ENCODE measurements at places on chromosomes 13 and 19.

- DNase-seq = no peak
Measured at GRCh38 chr13:23450340-23451046, 17.0 kb upstream of the SACS start.

- DNase-seq = no peak
Measured at GRCh38 chr19:46411925-46412649, 1.3 kb downstream of the CCDC8 start.

DNA sequence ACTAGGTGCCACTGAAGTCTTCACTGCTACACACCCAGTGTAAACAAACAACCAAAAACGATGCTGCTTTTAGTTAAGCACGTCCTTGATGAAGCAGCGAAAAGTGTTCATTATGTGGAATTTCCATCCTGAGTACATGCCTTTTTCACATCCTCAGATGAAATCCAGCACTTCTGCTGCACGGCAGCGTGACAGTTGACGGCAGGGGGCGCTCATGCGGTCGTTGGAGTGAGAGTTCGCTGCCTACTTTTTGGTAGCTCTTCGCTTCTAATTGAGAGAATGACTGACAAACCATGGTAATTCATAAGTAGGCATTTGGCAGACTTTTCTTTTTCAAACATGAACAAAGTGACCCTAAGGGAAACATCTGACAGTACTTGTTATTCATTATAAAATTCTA lies 1124.9 kb downstream of the EFNB2 start:
- peak; percentile 28 for DNase-seq

- no peak for DNase-seq
Measured at GRCh38 chr19:58274771-58275201, 4.0 kb upstream of the ZNF8 start.

GRCh38 chr19:50639121-50640112 lies at the start of gene SYT3:
Gene SYT3, minus strand, starts transcription at chr19:50639881. Its CDS starts 2,470 bp downstream, at chr19:50637411.
- peak; percentile 2 for DNase-seq

- DNase-seq = no peak
Measured at GRCh38 chr19:10858204-10858828, 10.1 kb downstream of the C19orf38 start.

GRCh38 chr19:50221087-50221486 lies 17.7 kb downstream of the MYH14 start:
- no peak for DNase-seq

DNA sequence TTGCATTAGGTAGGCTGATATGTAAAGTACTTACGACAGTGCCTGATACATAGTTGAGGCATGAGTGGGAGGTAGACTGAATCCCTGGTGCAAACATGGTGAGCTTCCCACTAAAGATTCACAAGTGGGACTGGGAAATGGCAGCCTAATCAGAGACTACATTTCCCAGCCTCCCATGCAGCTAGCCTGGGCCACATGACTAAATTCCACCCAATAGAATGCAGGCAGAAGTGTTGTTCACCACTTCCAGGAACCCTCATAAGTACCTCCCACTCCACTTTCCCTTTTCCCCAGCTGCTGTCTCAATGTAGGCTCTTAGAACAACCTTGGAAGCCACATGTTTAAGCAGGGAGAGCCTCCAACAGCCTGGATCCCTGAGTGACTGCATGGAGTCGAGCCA lies 104.9 kb downstream of the CACNA1A start:
- DNase-seq = peak; percentile 15

DNA sequence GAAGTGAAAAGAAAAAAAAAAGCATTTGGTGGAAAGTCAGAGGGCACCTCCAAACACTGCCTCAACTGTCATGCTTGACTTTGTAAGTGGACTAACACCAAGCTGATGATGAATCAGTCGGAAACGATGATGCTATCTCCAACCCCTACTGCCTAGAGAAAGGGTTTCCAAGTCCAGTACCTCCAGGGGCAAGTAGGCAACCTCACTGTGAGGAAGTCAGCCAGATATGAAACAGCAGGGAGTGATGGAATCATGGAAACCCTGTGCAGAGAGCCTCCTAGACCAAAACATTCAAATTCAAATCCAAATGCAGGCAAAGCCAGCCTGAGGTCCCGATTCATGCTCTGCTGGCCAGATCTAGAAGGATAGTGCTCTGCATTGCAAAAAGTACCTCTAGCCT lies 100.9 kb upstream of the SERP2 start:
- DNase-seq = peak; percentile 25

- no peak for DNase-seq
Measured at GRCh38 chr13:49596221-49596620, 10.9 kb upstream of the RCBTB1 start.

DNA sequence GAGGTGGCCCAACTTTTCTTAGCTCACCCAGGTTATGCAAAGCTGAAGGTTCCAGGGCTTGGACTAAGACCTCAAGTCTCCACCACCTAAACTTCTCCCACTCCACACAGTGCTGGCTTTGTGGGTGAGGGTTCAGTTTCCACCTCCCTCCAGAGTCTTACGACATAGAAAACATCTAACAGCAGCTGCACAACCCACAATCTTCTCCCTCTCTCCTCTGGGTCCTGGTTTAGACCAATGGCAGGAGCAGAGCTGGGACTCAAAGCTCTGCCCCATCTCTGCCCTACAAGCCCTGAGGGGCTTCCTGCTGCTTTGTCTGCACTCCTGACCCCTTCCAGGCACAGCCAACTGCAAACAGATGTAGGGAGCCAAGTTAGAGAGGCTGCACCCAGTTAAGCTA lies 16.0 kb downstream of the IRGC start:
- DNase-seq = peak; percentile 16

DNA sequence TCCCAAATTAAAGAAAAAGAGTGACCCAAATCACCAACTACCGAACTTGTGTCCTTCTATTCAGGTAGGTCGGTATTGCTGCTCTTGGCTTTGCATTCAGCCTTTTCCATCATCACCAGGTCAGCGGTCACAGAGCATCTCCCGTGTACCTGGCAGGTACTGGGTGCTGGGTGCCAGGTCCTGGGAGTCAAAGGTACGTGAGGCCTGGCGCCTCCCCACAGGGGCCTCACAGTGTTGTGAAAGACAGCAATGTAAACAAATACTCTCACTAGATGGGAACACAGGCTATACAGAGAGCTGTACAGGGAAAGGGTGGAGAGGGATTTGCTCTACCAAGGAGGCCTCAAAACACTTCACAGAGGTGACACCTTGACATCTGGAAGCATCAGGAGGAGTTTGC lies 86.7 kb downstream of the ZIC5 start:
- no peak for DNase-seq

DNA sequence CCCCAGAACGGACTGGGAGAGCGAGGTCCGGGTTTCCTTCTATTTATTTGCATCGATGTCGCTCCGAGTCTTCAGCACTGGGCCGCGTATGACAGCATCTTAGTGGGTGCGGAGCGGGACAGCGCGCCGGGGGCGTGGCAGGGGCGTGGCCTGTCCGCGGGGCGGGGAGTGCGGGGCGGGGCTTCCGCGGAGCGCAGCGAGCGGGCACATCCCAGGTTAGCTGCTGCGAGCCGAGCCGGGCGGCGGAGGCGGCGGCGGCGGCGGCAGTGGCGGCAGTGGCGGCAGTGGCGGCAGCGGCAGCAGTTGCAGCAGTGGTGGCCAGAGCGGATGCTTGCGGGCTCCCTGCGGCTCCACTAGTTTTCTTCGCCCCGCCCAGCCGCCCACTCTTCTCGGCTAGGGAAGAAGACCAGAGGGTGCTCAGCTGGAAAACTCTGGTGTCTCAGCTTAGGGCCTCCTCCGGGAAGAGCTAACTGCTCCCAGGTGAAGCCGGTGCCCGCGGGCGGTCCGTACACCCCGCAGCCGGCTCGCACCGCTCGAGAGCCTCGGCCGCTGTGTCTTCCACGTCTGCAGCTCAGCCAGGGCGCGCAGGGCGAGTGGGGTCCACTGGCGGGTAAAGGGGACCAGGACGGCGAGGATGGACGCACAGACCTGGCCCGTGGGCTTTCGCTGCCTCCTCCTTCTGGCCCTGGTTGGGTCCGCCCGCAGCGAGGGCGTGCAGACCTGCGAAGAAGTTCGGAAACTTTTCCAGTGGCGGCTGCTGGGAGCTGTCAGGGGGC lies at the start of gene GPC5:
Gene GPC5, plus strand, starts transcription at position 209 of the 776 bp plus-strand sequence.
- DNase-seq = peak; percentile 22

DNA sequence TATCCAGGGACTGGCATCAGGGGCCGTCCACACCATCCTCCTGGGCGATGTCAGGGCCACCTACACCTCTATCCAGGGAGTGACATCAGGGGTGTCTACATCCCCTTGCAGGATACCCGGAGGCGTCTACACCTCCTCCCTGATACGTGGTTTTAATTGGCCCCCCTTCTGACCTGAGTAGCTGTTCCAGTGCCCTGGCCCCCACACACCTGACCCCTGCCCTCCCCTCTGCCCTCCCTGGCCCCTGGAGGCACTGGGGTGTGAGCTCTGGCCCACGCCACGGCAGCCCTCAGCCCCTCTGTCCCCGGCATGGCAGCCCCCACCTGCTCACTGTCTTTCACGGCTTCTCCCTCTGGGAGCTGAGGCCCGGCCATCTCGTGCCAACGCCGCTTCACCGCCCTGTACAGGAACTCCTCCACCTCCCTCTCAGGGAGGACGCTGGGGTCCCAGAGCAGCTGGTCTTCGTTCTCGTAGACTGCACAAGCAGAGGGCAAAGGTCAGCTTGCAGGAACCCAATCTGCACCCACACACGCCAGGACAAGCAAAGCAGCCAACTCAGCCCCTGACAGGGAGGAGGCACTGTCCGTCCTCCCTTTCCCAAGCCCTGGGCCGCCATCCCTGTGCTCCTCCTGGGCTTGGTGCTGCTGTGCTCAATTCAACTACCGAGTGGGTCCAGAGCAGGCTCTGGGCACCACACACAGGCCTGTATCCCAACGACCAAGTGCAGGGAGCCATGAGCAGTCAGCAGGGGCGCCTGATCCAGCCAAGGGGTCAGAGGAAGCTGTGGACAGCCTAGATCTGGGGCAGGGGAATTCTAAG lies 22.2 kb upstream of the PLPP2 start:
- no peak for DNase-seq

- no peak for DNase-seq
Measured at GRCh38 chr19:1933942-1934341, 7.0 kb upstream of the CSNK1G2 start.

- DNase-seq = peak; percentile 68
Measured at GRCh38 chr19:18274781-18275356, 617 bp upstream of the IQCN start.

DNA sequence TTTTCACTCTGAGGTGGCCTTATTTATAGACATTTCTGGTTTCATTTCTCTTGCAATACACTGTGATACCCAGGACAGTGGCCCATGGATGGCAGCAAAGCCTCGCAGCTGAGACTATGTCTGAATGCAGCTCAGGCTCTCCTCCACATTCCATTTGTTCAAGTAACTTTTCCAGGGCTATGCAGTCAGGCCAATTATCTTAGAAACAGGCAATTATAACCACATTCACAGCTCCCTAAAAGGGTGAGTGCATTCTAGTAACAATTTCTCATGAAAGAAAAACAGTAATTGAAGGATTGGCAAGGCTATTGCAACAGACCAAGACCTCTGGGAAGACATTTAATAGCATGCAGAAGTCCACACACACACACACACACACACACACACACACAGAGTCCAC lies 264.0 kb downstream of the TBC1D4 start:
- DNase-seq = peak; percentile 83

GRCh38 chr13:58437427-58437826 lies 805.9 kb downstream of the PCDH17 start:
- DNase-seq = no peak

- no peak for DNase-seq
Measured at GRCh38 chr19:10682397-10683063, 18.7 kb upstream of the QTRT1 start.

GRCh38 chr19:8336072-8336569 lies 6.9 kb downstream of the KANK3 start:
- DNase-seq = no peak

DNA sequence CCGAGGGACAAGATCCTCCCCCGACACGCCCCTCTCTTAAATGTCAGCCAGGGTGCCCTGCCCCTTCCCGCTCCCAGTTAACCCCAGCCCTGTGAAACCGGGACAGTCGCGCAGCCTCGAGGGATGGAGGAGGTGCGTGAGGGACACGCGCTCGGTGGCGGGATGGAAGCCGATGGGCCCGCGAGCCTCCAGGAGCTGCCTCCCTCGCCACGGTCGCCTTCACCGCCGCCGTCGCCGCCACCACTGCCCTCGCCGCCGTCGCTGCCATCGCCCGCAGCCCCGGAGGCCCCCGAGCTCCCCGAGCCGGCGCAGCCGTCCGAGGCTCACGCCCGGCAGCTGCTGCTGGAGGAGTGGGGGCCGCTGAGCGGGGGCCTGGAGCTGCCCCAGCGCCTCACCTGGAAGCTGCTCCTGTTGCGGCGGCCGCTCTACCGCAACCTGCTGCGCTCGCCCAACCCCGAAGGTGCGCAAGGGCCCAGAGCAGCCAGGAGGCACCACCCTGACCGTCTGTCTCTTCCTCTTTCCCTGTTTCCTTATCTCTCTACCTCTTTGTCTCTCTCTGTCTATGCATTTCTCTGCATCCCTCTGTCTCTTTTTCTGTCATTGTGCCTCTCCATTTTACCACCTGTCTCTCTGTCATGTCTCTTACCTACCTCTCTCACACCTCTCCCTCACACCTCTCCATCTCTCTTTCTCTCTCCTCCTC lies at the start of gene NCCRP1:
Gene NCCRP1, plus strand, starts transcription at position 105 of the 703 bp plus-strand sequence. Its CDS starts 19 bp downstream, at position 124.
- no peak for DNase-seq

GRCh38 chr13:58461217-58461616 lies 829.7 kb downstream of the PCDH17 start:
- DNase-seq = no peak

GRCh38 chr19:46016426-46017094 lies 6.3 kb downstream of the PGLYRP1 start:
- DNase-seq = peak; percentile 54

- DNase-seq = peak; percentile 81
Measured at GRCh38 chr13:90867336-90867683, 480.2 kb upstream of the MIR17HG start.

- DNase-seq = no peak
Measured at GRCh38 chr19:41709951-41710645, 1.7 kb downstream of the CEACAM5 start.

DNA sequence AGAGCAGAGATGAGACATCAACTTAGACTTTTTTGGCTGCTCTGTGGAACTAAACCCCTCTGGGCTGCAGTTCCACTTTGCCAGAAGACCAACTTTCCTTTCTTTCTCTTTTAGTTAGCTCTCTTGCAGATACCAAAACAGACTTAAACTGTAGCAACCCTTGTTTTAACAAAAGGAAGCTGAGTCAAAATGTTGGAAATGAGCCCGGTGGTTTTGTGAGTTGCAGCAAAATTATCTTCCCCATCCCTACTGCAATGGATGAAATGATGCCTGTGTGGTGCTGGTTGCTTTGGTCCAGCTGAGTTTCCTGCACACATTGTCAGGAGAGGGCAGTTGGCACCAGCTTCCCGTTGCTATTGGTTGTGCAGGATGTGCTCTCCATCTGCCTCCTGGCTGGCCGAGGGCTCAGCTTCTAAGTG lies 115.3 kb downstream of the LRCH1 start:
- peak; percentile 78 for DNase-seq

GRCh38 chr13:98848746-98849145 lies 96.3 kb upstream of the SLC15A1 start:
- DNase-seq = no peak
